ENCODE measurements at places on chromosomes 13 and 19.

GRCh38 chr13:113207890-113208420 lies 514 bp downstream of the PCID2 start:
- peak; percentile 63 for DNase-seq

GRCh38 chr19:39829702-39830275 lies 4.2 kb downstream of the DYRK1B start:
- DNase-seq, result no peak

GRCh38 chr13:113888701-113889330 lies 24.9 kb upstream of the GAS6 start:
- no peak for DNase-seq

GRCh38 chr13:109971456-109972090 lies 185.2 kb upstream of the IRS2 start:
- DNase-seq, result peak; percentile 10

- no peak for DNase-seq
These were observed 2.0 kb downstream of the COL4A1 start for GRCh38 chr13:110305001-110305400.

DNA sequence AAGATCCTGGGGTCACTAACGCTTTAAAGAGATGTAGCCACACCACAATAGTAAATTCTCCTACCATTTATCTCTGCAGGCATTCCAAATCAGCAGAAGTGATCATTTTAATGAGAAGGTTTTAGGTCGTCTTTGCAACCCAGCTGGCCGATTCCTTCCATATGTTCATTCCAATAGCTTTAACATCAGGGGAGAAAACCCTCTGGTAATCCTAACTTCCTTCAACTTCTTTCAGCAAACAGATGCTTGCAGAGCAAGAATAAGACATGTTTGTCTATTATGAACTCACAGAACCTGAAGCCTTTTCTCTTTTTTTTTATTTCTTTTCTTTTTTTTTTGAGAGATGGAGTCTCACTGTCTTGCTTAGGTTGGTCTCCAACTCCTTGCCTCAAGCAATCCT lies 498.6 kb upstream of the SLITRK1 start:
- peak; percentile 13 for DNase-seq

GRCh38 chr19:38387550-38388348 lies at the start of gene GGN:
Gene GGN, minus strand, starts transcription at chr19:38388034. Its CDS starts 773 bp downstream, at chr19:38387261.
- DNase-seq, result peak; percentile 91

DNA sequence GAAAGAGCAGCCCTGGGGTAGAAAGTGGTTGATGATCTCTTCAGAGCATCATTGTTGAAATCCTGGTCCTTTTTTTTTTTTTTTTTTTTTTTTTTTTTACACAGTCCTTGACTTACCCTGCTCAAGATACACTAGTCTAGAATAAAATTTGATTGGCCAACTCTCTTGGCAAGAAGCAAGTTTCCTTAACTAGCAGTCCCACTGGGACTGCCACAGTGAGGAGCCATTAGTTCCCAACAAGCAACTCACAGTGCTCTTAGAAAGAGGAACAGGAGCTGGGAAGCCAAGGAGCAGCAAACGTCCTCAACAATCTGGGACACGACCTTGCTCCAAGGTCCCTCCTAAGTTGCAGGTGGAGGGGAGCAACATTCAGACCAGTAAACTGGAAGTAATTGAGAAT lies 47.9 kb upstream of the INTS6 start:
- DNase-seq, result no peak

DNA sequence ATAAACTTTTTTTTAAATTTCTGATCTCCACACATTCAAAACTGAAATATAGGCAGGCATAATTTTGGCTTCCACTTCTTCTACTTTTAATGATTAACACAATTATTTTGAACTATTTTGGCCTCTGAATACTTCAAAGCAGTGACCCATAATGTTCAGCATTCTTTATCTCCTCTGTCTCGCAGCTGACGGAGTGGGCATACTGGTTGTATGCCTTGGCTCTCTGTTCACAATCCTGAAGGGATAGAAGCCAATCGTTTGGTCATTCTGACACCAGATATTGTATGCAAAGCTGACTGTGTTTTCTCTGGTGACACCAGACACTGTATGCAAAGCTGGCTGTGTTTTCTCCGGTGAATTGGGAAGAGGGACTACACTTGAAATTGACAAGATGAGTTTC lies 833.0 kb downstream of the EFNB2 start:
- DNase-seq, result no peak

DNA sequence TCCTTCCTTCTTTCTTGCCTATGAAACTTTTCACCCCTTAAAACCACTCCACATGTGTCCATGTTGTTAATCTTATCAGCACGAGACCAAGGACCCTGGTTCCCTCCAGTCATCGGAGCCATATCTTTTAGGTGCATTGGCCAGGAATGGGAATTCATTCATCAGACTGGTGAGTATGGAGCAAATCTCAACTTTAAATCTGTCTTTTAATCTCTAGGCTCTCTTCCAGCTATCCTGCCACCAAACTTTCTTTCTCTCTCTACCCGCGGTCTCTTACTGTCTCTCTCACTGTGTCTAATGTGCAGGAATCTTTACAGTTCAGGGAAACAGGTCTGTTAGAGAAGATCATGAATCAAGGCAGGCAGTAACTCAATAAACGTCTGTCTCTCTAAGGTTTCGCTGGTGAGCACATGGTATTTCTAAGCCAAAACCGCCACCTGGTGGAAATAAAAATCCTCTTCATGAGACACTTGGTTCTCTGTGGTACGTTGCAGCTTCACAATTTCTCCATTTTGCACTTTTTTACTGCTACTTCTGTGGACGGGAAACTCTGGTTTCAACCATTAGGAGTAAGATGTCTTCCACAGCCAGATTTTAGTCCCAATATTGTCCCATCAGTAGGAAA lies 16.1 kb downstream of the LGALS16 start:
- DNase-seq, result peak; percentile 74

GRCh38 chr13:112248406-112248760 lies 127.8 kb upstream of the SPACA7 start:
- DNase-seq, result no peak

GRCh38 chr13:113548778-113549621 lies 35.6 kb upstream of the TFDP1 start:
- no peak for DNase-seq

- no peak for DNase-seq
These were observed 9.0 kb downstream of the RNASEH2B start for GRCh38 chr13:50918567-50918966.

DNA sequence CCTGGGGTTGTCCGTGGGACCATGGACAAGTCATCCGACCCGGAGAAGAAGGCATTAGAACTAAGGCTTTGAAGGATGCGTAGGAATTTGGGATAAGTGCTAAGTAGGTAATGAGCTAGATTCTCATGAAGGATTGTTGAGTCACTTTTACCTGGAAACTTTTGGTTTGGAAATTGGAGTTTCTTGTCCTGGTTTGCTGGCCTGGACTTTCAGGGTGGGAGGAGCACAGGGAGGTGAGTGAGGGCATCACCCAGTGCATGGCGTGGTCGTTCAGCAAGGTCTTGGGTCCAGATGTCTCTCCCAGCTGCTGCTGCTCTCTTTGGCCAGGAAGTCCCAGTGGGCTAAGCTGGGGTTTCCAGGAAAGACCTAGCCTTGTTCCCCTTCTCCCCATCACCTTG lies 7.6 kb downstream of the NFIC start:
- DNase-seq, result no peak

DNA sequence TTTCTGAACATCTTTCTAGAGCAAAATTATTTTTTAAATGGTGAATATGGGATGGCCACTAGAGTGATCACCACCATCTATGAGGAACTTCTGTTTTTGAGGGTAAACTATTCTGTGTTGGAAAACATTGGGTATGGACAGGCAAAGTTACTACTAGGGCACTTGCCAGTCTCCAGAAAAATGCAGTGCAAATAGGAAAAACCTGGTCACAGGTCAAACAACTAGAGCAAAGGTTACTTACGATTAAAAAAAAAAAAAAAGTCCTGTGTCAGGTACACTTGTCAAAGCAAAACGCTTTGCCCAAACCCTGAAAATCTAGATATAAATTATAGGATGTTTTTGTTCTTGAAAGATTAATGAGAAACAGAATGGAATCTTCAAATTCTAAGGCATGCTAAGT lies 66.2 kb downstream of the SLITRK1 start:
- DNase-seq, result no peak

DNA sequence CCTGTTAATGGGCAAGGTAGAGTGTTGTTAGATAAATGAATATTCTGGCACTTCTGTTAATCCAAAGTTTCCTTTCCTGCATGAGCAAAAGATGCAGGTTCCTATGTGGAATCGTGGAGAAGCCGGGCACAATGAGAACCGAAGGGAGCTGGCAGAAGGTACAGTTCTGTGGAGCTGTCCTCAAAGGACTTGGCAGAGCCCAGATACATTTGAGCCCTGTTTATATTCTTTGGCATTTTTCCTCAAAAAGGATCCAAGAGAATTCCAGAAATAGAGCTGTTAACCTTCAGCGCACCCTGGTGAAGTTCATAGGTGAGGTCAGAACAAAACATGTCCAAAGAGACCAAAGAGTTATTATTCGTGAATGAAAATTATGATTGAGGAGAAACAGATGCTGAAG lies 4.0 kb upstream of the DLEU7 start:
- no peak for DNase-seq

GRCh38 chr19:38134540-38135149 lies 89.4 kb downstream of the DPF1 start:
- peak; percentile 64 for DNase-seq

GRCh38 chr13:58994777-58995176 lies 1169.0 kb downstream of the DIAPH3 start:
- DNase-seq, result peak; percentile 34

- no peak for DNase-seq
These were observed 5.3 kb downstream of the DYRK1B start for GRCh38 chr19:39828654-39829032.

DNA sequence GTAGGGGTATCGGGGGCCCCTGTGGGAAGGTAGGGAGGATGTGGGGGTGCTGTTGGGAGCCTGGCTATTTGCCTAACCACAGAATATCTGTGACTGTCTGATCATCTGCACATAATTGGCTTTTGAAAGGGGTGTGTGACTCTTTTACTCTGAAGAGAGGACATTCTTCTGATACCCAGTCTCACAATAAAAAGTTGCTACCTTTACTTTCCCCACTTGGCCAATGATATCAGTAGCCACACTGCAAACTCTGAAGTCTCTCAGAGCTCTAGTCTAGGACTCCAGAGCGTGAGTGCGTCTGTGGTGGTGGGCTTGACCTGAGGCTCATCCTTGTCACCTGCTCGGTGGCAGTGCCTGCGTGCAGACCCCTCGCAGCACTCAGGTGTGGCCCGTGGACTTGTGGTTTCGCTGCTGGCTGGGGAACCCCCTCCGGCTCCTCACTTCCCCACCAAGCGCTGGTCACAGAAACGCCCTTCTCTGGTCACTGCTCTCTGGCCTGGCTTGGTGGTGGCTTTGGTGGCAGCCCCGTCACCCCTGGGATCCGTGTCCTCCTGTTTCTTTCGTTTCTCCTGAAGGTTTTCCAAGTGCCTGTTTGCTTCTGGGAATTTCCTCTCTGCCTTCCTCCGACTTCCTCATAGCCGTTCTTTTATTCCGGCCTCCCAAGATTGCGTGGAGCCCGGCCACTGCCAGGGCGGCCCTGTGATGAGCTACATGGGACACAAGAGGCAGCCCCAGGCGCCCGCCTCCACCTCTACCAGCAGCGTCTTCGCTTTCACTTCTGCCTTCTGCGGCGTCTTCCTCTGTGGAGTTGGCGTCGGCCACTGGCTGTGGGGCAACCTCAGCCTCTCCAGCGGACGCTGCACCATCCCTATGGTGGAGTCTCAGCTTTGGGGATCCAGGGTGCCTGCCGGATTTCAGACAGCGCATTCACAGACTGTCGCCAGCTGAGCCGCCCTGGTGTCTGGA lies 78.0 kb downstream of the ATP11A start:
- DNase-seq, result no peak

DNA sequence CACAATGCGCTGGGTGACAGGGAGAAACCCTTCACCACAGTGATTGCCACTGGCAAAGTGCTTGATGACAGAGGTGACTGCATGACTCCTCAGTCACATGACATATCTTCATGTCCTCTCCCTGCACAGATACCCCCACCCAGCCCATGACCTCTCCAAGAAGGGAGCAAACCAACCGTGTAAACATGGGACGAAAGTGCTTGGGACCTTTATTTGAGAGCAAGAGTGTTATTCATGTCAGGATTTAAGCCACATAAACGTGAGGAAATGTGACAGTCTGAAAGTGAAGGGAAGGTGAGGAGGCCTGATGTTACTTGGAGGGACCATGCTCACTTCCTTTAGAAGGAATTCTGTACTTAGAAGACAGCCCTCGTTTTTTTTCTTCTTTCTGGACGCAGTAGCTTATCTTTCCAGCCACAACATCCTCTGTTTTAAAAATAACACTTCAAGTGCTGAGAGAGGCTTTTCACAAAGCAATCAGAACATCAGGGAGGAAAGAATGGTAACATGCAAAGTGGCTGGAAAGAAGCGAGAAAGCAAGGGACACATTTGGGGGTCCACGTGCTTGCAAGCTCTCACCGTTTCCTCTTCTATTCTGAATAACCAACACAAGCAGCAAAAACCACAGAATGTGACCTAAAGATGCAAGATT lies 35.6 kb downstream of the EPS15L1 start:
- peak; percentile 79 for DNase-seq

DNA sequence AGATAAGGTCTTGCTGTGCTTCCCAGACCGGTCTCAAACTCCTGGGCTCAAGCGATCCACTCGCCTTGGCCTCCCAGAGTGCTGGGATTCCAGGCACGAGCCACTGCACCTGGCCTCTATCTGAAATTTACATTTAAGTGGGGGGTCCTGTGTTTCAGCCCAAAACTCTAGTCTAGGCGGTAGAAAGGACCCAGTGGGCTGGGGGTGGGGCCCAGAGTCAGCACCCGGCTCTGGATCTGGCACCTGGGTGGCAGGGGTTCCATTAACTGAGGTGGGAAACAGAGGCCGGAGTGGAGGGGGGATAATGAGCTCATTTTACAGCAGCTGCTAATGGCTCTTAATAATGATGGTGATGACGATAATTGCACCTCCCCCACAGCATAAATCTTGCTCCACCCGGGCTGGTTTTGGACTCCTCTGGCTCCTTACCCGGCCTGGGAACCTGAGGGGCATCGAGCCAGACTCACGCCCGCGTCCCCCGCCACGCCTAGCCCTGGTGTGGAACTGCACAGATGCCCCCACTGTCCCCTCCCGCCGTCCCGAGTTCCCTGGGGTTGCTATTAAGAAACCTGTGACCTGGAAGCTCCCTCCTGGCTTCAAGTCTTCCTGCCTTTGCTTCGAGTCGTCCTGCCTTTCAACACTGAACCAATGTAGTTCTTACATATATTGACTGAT lies 17.8 kb upstream of the KLF2 start:
- no peak for DNase-seq

- DNase-seq, result peak; percentile 62
These were observed 73.8 kb upstream of the FAM216B start for GRCh38 chr13:42707586-42707985.

GRCh38 chr13:106474912-106475311 lies 60.5 kb downstream of the EFNB2 start:
- no peak for DNase-seq

DNA sequence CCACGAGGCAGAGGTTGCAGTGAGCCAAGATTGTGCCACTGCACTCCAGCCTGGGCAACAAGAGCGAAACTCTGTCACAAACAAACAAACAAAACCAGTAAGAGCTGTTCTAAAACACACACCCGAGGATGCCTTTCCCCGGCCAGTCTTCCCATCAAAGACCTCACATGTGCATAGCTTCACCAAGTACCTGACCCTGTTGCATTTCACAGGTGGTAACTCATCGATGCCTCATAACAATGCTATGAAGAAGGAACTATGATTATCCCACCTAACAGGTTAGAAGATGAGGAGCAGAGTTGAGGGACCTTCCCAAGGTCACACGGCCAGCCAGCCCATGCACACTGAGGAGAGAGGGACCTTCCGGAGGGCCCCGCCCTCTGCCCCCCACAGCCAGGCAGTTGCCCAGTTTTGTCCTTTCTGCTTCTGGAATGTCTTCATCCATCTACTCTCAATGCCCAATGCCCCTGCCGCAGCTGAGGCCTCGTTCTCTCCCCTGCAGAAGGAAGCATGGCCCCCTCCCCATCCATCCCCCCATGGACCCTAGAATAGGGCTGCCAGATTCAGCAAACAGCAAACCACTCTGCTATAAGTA lies 16.8 kb upstream of the LENG8 start:
- no peak for DNase-seq
